ENCODE measurements at places on chromosomes 3 and 15.

GRCh38 chr3:185332026-185332735 lies 30.8 kb upstream of the MAP3K13 start:
- no peak for DNase-seq

GRCh38 chr3:189395825-189396224 lies 224.1 kb downstream of the TPRG1 start:
- no peak for DNase-seq

DNA sequence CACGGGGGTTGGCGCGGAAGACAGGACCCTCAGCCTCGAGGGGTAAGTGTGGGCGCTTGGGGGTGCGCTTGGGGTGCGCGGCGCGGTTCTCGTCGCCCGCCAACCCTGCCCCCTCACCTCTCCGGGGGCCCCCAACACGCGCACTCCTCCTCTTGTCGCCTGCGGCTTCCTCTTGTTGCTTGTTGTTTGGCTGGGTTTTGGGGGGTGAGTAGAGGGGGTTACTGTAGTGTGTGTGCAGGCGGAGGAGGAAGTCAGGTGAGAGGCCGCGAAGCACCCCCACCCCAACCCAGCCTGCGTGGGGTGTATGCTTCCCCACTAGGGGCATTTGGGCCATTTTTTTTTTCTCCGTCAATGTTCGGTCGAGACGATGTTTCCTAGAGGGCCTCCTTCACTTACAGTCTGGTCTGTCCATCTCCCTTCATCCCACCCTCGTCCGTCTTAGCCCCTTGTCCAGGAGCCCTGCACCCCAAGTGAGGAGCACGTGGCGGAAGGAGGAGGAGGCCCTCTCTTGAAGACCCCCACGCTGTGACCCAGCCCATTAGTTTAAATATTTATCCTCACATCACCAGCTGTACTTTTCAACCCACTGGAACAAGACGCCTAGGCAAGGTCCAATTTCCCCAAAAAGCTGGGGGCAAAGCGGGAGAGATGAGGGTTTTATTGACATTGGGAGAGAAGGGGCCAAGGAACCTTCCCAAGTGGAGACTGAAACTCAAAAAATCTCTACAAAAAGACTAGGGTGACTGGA lies 20.4 kb upstream of the SATB1 start:
- no peak for DNase-seq

- no peak for DNase-seq
Measured at GRCh38 chr3:133540896-133541674, 32.4 kb upstream of the CDV3 start.

DNA sequence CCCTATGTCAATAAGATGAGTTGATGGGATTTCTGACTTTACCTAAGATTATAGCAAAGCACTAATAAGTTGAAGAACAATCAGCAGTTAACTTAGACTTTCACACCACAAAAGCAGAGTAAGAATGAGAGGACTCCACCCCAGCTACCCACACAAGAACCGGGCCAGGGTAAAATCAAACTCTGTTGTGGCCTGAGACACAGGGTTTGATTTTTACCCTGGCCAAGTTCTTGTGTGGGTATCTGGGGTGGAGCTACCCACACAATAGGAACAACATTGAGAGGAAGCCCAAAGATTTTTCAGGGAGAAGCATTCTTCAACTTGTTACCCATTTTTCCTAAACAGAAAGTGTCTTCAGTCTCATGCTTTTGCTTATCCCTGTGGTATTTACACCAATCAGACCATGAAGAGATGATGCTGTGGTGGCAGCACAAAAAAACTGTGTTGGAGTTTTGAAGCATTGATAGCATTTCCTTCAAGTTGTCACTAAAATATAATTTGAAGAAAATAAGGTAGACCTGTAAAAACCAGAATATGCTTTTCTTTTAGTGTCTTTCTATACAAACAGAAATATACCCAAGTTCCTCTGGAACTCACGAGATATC lies 25.6 kb downstream of the CPOX start:
- DNase-seq: no peak

GRCh38 chr15:68681836-68682235 lies 103.0 kb downstream of the CORO2B start:
- DNase-seq: no peak

DNA sequence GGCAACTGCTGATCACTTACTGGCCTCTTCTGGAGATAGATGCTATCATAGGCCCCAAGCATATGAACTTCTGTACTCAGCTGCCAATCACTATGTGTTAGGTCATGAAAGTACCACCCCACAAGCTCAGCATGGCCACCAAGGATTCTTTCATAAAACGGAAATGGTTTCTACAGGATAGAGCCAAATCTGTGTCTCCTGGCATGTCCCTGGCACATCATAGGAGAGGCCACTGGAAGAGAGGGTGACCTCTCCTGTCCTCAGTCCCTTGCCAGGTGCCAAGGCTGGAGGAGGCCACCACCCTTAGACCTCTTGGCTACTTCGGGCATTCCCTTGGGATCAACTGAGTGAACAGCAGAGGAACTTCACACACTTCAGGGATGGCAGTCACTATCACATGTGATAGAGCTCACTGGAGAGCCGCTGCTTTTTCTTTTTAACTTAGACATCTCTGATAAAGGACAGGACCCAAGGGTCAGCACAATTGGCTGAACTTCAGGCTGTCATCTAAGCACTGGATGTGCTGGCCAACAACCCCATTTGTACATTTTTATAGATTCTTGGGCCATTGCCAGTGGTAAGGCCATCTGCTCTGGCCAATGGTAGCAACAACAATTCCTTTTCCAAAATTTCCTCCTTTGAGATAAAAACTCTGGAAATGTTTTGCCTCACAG lies 425.2 kb downstream of the SQOR start:
- no peak for DNase-seq

- DNase-seq: no peak
Measured at GRCh38 chr3:124829178-124829818, 57.9 kb downstream of the ITGB5 start.

DNA sequence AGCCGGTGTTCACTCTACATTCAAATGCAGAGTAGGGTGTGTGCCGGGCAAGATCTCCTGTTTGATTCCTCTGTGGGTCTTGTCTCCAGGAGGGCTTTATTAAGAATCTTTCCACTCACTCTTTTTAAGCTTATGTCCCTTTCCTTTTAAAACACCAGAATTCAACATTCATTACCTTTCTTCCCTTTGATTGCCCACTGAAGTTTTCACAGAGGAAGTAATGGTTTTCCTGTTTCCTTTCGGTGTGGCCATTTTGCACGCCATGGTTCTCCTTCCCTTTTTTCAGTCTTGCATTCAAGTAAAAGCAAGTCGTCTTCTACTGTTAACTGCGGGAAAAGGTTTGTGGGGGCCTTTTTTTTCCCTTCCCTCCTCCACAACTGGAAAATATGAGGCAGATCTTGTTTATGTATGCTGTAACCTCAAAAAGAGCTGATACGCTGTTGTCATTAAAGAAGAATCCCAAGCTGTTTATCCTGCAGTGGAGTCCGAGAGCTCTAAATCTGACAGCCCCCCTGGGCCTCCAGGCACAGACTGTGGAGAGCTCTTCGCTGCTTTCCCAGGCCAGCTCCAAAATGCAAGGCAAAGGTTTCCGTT lies 40.5 kb downstream of the FILIP1L start:
- no peak for DNase-seq

DNA sequence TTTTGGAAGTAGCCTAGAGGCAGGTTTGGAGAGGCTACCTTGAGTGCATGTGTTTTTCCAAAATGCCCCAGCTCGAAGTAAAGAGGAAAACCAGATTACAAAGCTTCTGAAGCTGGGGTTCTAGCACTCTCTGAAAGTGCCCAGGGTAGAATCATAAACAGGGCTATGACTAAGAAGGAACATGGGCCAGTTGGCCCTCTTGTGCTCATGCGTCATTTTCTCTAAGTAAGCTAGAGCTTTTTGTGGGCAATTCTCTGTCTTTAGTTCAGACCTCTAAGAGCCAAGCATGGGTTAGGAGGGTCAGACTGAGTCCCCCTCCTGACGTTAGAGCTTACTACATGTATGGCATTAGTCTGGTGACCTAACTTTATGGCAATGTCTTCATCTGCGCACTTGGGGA lies 129.5 kb upstream of the UMPS start:
- DNase-seq: no peak

GRCh38 chr3:123620343-123620742 lies 35.5 kb upstream of the HACD2 start:
- no peak for DNase-seq

DNA sequence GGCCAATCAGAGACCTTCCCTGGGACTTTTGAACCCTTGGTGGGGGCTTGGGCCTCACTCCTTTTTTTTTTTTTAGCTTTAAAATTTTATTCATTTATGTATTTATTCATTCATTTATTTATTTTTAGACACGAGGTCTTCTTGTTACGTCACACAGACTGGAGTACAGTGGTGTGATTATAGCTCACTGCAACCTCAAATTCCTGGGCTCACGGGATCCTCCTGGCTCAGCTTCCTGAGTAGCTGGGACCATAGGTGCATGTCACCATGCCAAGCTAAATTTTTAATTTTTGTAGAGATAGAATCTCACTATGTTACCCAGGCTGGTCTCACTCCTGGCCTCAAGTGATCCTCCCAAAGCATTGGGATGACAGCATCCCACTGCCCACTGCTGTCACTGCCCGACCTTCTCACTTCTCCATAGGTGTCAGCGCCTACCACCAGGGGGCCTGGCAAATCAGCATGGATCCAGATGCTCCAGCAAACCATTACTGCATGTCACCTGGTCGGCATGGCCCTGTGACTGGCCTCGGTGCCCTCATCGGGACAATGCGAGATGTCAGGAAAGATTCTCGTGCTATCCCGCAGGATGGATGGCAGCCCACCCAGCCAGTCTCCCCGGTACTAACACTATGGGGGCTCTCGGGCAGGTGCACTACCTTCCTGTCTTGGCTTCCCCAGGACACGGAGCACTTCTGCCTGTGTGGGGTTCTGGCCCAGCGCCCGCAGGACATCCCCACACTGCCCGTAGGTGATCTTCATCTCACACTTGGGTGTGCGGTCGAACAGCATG lies 3.0 kb downstream of the MYL3 start:
- no peak for DNase-seq

DNA sequence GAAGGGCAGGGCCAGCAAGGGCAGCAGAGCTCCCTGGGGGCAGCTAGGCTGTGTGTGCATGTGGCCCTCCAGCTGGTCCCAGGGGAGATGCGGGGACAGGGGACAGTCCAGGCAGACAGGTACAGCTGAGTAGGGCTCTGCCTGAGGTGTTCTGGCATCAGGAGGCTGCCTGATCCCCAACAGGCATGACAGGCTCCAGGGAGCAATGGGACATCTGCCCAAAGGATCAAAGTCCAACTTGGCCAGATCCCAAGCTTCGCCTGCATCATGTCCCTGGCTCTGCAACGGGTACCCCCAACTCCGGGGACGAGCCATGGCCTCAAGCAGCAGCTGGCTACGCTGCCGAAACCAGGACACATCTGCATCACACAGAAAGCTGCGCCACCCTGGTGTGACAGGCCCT lies 21.8 kb downstream of the ATRIP start:
- DNase-seq: no peak

GRCh38 chr15:68232937-68233336 lies 3.4 kb upstream of the CLN6 start:
- DNase-seq: no peak

GRCh38 chr3:45754461-45754860 lies 41.9 kb downstream of the SLC6A20 start:
- no peak for DNase-seq

DNA sequence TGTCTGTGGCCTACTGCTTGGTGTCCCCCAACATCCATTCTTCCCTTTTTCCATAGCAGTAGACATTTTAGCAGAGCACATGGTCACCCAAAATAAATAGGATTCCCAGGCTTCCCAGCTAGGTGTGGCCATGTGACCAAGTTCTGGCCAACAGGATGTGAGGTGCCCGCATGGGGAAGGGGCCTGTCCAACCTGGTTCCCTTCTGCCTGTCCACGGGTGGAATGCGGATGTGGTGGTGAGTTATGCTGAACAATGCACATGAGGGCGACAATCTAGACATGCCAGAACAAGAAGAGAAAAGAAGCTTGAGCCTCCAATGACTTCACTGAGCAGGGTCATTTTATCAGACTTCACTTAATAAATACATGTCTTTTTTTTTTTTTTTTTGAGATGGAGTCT lies 77.6 kb upstream of the DLG1 start:
- no peak for DNase-seq

- DNase-seq: no peak
Measured at GRCh38 chr15:96306321-96306720, 24.2 kb upstream of the NR2F2 start.

GRCh38 chr3:72112435-72112834 lies 327.5 kb upstream of the PROK2 start:
- no peak for DNase-seq

DNA sequence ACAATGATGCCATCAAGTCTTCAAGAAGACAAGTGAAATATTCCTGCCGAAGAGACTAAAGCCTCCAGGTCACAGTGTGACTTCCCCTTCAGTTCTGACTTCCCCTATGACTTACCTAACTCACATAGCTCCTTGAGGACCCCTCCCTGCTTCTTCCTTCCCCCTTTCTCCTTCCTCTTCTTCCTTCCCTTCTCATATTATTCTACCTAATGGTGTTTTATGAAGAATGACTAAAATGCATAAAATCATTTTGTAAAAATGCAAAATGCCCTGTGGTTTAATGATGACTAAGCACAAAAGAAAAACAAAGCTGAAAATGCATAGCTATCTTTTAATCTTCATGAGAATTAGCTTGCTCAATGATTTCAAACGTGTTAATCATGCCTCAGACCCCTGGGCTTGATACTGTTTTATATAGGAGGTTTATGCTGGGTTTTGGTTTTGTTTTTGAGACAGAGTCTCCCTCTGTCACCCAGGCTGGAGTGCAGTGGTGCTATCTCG lies 26.1 kb upstream of the TM4SF4 start:
- no peak for DNase-seq

DNA sequence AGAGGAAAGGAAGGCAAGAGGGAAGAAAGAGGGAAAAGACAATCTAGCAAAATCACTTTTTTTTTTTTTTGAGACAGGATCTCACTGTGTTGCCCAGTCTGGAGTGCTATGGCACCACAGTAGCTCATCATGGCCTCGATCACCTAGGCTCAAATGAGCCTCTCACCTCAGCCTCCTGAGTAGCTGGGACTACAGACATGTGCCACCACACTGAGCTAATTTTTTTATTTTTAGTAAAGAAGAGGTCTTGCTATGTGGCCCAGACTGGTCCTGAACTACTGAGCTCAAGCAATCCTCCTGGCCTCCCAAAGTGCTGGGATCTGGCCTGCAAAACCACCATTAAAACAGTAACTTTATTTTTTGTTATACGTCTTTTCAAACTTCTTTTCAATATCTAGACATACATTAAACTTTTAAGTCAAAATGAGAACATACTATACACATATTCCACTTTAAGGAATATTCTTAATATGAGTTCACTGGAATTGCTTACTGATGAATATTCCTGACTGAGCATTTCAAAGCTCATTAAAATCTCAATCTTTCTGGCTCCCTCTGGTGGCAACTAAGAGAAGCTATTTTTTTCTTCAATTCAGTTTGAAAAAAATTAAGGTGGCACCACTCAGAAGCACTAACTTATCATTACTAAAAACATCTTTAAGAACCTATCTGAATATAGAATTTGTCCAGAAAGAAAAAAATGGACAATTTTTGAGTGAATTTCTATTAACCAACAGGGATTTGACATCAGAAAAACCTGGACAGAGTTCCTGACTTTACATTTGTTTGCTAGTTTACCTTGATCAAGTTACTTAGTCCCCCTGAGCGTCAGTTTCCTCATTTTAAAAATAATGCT lies 40.9 kb downstream of the UACA start:
- no peak for DNase-seq

All from progenitor cell of endocrine pancreas (in vitro differentiated cells).